Amniotic stem cell (primary cell): ENCODE measurements at places on chromosomes 7 and 10.
A peak's percentile ranks its signal among the peaks of the same experiment; 100 is the strongest.

DNA sequence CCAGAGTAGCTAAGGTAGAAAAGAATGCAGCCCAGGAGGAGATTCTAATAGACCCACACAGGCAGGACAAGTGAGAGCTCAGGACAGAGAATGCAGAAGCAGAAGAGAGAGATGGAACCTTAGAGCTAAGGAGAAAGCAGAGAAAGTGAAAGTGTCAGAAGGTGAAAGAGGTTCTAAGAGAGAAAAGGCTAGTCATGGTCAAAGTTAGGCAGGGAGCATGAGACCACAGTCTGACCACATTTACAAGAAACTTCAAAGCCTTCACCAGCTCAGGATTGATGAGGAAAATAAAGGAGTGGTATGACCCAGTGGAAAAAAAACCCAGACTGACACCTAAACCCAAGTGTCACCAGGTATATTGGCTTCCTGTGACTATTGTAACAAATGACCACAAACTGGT is 131.8 kb upstream of the WDR11 start:
- DNase-seq: no peak

GRCh38 chr7:117673839-117674238 is 194.0 kb downstream of the CFTR start:
- peak; percentile 10 for DNase-seq

DNA sequence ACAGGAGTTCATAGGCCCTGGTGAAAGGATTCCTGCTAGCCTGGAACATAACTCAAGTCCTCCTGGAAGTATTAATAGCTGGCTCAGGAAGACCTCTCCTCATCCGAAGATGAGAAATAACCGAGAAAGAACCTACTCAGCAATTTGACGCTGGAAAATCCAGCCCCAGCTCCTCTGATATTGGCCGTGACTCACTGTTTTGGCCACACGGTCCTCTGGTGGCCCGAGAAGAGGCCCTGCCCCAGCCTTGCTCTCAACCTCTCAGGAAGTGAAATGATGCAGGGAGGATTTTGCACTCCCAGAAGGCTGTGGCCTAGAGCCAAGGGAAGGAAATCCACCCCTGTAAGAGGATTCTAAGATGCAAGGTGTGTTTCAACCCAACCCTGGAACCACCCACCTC is 121.6 kb downstream of the MTPAP start:
- no peak for DNase-seq

GRCh38 chr7:26346611-26347203 is 55.0 kb downstream of the SNX10 start:
- no peak for DNase-seq

GRCh38 chr7:154837622-154838021 is 165.3 kb downstream of the PAXIP1 start:
- no peak for DNase-seq

DNA sequence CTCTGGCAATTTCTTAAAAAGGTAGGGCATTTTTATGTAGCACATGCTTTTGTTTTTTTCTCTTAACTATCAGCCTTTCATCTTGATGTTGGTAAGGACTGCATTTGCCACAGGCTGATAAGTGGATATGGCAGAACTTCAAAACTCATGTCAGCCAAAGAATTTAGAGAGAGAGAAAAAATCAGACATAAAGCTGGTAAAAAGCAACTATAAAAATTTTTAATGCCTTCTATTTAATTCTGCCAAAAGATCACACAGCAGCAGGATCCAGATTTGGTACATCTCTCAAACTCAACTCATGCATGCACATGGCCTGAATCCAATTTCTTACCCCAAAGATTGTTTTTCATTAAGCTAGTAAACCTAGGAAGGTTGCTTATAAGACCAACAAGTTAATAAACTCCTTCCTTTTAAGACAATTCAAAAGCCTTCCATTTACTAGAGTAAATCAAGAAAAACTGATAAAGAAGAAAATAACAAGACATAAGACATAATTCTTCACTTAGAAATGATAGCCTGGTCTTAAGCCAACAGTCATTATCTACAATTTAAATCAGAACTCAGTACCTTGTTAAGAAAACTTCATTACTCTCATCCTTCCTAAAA is 69.3 kb downstream of the GLI3 start:
- DNase-seq: no peak

GRCh38 chr10:130932326-130933007 is 379.1 kb downstream of the TCERG1L start:
- DNase-seq: no peak

DNA sequence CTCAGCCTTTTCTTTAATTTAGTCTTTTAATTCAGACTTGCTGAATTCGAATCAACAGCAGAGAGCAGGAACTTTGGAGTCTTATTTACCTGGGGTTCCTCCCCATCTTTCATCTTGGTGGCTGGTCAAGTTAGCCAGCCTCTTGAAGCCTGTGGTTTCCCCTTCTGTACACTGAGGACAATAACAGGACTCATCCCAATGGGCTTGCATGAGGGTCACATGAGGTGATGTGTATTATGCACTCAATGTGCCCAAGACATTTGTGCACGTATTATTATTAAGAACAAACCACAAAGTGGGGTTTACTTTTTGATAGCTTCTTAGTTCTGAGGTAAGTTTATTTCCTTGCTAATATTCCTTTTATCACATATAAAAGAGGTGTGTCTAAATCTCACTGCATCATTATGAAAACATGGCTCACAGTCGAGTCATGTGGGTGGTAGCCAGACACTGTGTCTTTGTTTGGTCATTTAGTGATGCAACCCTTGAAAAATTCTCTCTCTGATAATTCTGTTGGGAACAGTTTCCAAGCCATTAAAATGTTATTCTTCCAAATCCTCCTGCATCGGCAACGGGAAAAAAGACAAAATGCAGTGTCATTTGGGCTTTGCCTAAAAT is 86.5 kb upstream of the GRB10 start:
- peak; percentile 43 for DNase-seq

DNA sequence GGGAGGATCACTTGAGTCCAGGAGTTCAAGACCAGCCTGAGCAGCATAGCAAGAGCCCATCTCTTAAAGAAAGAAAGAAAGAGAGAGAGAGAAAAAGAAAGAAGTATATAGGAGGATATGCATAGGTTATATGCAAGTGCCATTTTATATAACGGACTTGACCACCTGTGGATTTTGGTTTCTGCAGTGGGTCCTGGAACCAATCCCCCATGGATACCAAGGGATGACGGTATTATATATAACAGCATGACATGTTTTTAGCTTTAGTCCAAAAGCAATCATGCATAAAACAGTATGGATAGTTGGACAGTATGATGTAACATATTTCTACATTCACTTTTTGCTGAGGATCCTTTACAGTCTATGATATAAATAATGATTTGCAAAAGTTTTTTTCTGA is 45.3 kb downstream of the DLD start:
- DNase-seq: no peak

DNA sequence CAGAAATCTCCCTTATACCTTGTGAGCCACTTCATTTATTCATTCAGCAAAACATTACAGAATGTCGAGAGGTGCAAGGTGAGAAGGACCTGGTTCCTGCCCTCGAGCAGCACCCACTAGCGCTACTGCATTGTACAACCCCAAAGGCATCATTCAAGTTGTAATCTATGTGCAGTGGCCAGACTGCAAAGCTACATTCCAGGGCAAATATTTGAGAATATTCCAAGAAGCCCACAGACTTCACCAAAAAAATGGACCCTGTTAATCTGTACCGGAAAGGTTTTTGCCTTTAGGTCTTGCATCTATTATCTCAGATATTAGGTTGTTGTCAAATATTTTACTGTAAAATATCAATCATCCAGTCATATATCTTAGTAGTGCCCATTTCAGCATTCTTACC is 295.4 kb upstream of the FZD1 start:
- DNase-seq: no peak

- DNase-seq: no peak
Observed at GRCh38 chr10:116784035-116784434, 41.7 kb upstream of the HSPA12A start.

- no peak for DNase-seq
Observed at GRCh38 chr10:30836406-30836805, 195.3 kb downstream of the ZNF438 start.

- DNase-seq: no peak
Observed at GRCh38 chr10:57222603-57223002, 861.5 kb upstream of the ZWINT start.

DNA sequence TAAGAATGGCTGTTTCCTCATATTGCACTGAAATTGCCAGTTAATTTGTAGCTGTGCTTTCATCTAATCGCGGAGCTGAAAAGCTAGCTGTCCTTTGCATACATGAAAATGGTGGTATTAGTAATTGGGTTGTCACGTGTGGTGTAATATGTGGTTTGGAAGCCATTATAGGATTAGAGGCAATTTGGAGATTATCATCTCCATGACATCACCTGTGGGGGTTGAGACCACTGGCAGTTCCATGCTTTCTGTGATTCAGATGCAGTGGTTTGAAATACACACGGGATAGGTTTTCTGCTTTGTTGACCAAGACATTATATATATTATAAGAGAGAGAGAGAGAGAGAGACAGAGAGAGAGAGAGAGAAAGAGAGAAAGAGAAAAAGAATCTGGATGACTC is 180.8 kb downstream of the RAB11FIP2 start:
- no peak for DNase-seq

DNA sequence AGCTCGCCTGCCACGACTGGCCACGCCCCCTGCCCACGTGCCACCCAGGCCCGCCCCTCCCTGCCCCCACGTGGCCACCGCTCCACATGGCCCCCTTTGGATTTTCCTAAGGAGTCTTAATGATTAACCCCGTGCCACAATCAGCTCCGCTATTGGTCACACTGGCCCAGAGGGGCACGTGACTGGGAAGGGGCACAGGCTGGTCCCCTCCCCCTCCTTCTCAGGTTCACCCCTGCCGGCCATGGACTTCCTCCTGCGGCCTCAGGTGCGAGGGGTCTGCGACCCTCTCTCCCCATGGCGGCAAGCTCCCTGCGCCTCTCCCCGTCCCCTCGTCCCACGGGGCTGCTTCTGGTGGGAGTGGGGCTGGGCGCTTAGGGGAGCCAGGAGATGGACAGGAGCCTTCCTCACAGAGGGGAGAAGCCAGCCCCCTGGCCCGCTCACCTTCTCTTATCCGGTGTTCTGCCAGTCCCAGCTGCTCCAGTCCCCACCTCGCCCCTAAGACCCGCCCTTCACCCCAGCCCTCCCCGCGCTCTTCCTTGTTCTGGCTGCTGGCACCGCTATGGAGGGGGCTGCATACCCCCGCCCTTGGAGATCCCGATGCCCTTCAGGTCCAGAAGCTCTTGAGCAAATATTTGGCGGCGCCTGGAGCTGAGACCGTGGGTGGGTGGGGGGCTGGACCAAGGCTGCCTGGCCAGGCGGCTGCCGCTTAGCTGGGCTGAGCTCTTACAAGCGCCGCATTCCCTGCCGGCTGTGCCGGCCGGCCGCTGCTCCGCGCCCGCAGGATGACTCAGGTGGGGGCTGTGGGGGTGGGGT is 3.2 kb downstream of the SLC4A2 start:
- DNase-seq: no peak

GRCh38 chr10:26438534-26439341 is 597 bp downstream of the APBB1IP start:
- DNase-seq: no peak

GRCh38 chr10:71529207-71529827 is 132.6 kb downstream of the CDH23 start:
- no peak for DNase-seq

DNA sequence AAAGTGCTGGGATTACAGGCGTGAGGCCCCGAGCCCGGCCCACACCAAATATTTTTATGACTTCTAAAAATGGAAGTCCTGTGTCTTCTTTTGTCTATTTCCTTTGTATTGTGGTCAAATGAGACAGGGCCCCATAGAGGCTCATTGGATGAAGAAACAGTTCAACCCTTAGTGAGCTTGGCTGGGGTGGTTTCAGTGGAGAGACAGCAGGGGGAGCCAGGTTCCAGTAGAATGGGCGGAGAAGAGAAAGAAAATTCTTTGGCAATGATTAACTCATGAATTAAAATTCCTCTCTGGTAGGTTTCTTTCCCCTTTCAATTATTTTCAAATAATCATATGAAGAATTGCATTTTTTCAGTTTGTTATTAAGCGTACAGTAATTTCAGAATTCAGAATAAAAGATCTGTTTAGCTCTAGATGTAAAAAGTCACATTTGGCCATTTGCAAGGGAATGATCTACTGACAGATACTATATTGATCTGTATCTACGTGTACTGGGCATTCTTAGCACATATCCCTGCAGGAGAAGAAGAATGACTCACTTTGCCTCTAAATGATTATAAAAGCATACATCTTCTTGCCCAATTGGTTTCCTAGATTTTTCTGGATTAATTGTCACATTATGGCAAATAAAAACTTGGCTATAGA is 43.2 kb downstream of the PNLIPRP3 start:
- DNase-seq: no peak

- DNase-seq: no peak
Observed at GRCh38 chr7:84277628-84278224, 83.1 kb upstream of the SEMA3A start.

DNA sequence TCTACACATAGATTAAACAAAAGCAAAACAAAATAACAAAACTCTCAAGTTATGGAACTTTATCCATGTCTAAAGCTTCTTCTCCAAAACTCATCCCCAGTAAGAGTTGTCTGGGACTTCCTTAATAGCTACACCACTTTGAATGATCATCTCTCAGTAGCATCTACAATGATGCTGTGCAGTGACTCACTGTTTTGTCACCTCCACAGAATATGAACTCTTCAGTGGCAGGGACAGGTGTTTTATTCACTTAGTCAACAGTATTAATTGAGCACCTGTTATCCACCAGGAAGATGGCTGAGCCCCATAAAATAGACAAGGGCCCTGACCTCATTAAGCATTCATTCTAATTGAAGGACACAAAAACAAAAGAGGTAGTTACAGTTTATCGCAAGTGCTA is 350.7 kb downstream of the ELMO1 start:
- DNase-seq: no peak

DNA sequence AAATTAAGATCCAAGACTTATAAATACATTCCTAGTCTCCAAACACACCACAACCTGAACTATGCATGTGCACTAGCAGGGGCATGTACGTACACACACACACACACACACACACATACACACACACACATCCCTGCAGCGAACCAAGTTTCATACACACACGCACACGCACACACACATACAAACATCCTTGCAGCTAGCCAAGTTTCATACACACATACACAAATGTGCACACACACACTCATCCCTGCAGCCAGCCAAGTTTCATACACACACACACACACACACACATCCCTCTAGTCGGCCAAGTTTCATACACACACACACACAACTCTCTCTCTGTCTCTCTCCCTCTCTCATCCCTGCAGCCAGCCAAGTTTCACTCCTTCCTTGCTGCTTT is 82.7 kb upstream of the WIPF3 start:
- no peak for DNase-seq

- DNase-seq: no peak
Observed at GRCh38 chr7:116152276-116152675, 58.1 kb upstream of the TES start.

- peak; percentile 29 for DNase-seq
Observed at GRCh38 chr10:86668297-86669165, at the start of gene LDB3. Gene LDB3 (plus strand): TSS chr10:86668511. CDS start chr10:86668692, 181 bp downstream.

- DNase-seq: no peak
Observed at GRCh38 chr10:102287991-102288390, 42.7 kb downstream of the GBF1 start.
